ENCODE measurements at places on chromosomes 7 and 10. TPM values are rescaled to one million over a fixed set of nuclear protein-coding genes. Genes with fewer than 3 reads are reported as not detected.
A peak's percentile ranks its signal among the peaks of the same experiment; 100 is the strongest.

DNA sequence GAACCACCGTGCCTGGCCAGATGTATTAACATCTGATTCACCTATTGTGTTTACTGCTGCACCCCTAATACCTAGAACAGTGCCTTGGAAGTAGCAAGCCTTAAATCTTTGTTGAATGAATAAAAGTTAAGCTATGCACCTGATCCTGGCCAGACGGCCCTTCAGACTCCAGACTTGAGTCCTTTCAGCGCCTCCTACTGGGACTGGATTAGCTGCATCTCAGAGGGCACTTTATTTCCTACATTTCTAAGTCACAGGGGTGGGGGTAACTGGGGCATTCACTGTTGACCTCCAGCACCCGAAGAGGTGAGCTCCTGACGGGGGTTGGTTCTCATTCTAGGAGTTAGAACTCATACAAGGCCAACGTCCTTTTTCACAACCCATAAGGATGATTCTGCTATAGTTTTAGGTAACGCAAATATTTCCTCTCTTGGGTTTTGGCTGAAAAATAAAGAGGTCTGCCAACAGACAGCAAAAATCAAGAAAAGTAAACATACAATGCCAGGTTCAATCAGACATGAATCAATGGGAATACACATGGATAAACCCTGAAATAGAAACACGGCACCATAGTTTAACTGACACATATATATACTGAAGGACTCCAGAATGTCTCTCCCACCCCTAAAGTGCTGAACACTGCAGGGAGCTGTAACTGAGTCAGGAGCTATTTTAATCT, 48.0 kb upstream of the DLG5 start:
- no peak overlapping the region for H3K4me3 ChIP-seq
- H3K27ac ChIP-seq = peak overlapping the region; percentile 88
- no peaks in the 10 kb centered on the region for H3K27me3 ChIP-seq
- peak; percentile 12 for DNase-seq
- H3K36me3 ChIP-seq = peaks cover 10% of the 10 kb centered on the region
- peaks cover 33% of the 10 kb centered on the region for H3K4me1 ChIP-seq

DNA sequence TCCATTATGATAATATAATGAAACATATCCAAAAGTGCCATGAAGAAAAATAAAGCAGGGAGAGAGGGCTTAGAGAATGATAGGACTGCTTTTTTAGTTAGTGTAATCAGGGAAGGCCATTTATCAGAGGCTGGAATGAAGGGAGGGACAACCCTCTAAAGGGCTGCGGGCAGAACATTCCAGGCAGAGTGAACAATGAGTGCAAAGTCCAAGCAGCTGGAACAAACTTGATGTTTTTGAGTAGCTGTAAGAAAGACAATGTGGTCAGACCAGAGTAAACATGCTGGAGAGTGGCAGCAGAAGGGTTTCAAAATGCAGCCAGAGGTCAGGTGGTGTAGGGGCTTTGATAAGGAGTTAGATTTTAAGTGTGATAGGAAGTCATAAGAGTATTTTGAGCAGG, 65.6 kb upstream of the CCDC6 start:
- no peak overlapping the region for H3K27ac ChIP-seq
- H3K27me3 ChIP-seq = no peaks in the 10 kb centered on the region
- no peak for DNase-seq
- H3K4me3 ChIP-seq = no peak overlapping the region

The MYO1G gene
- 0.05 TPM for total RNA-seq

- no peaks in the 10 kb centered on the region for H3K27me3 ChIP-seq
- H3K4me1 ChIP-seq = peaks cover 7% of the 10 kb centered on the region
- H3K4me3 ChIP-seq = no peak overlapping the region
- no peak overlapping the region for H3K27ac ChIP-seq
- H3K36me3 ChIP-seq = peaks cover 1% of the 10 kb centered on the region
Measured at GRCh38 chr10:17038627-17039026, 91.0 kb downstream of the CUBN start.

The TMEM213 gene
- total RNA-seq = not detected

DNA sequence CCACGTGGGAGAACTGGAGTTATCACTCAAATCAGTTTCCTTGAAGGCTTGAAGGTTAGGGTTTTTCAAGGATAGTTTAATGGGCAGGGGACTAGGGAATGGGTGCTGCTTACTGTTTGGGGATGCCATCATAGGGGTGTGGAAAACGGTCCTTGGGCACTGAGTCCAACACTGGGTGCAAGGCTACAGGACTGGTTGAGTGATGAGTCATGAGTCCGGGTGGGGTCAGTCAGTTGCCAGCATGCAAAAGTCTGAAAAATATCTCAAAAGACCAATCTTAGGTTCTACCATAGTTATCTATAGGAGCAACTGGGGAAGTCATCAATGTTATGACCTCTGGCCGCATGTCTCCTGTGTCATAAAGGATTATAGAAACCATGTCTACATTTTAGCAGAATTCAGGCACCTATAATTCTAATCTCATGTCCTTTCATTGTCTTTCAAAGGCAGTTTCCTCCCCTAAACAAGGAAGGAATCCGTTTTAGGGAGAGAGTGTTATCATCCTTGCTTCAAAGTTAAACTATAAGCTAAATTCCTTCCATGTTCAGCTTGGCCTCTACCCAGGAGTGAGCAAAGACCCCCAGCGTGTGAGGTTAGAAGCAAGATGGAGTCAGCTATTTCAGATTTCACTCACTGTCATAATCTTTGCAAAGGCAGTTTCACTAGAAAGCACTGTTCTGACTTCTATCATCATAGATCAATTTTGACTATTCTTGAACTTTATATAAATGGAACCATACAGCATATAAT, 94.5 kb downstream of the COL26A1 start:
- DNase-seq = peak; percentile 13
- H3K4me1 ChIP-seq = peaks cover 11% of the 10 kb centered on the region
- H3K36me3 ChIP-seq = peaks cover 4% of the 10 kb centered on the region
- H3K27ac ChIP-seq = no peak overlapping the region
- no peaks in the 10 kb centered on the region for H3K27me3 ChIP-seq

All from chondrocyte (in vitro differentiated cells).